ENCODE measurements at places on chromosomes 3 and 15. TPM values are rescaled to one million over a fixed set of nuclear protein-coding genes. Genes with fewer than 3 reads are reported as not detected.

- DNase-seq: no peak
These were observed 5.8 kb upstream of the RAD51 start for GRCh38 chr15:40688932-40689799.

GRCh38 chr15:33968224-33968623 lies at the start of gene CHRM5:
TSS of gene CHRM5 (plus strand) at chr15:33968497. CDS start at chr15:34062718, 94,221 bp downstream.
- DNase-seq: no peak

- peak; percentile 85 for DNase-seq
These were observed 46.5 kb downstream of the PTPN9 start for GRCh38 chr15:75532413-75533250.

GRCh38 chr3:108887121-108887520 lies 64.5 kb downstream of the TRAT1 start:
- DNase-seq: no peak

GRCh38 chr3:188568736-188569135 lies 414.8 kb downstream of the LPP start:
- DNase-seq: no peak

- DNase-seq: no peak
These were observed 165.1 kb upstream of the STAC start for GRCh38 chr3:36215241-36215640.

GRCh38 chr3:94036909-94037507 lies 8.6 kb upstream of the STX19 start:
- DNase-seq: no peak

DNA sequence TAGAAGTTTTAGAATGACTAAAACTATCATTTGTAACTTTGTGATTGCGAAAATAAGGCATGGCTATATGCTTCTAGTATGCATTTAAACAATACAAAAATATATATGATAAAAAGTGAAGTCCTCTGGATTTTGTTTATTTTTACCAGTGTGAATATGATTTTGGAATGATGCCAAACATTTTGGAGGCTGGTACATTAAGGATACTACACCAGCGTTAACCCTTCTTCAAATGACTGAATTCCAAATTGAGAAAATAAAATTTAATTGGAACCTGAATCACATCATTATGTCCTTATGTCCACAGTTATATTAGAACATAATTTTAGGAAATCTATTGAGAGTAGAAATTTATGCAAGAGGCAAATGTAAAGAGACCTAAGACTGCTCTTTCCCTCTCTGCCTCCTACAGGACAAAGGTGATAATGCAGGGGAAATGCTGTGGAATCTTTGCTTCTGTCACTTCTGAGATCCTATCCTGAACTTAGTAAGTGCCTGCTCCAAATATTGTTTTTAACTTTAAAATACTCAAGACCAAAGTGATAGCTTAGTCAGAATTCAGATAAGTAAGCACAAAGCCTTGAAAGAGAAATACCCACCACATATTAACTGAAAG lies 121.1 kb upstream of the NANOGP8 start:
- no peak for DNase-seq

DNA sequence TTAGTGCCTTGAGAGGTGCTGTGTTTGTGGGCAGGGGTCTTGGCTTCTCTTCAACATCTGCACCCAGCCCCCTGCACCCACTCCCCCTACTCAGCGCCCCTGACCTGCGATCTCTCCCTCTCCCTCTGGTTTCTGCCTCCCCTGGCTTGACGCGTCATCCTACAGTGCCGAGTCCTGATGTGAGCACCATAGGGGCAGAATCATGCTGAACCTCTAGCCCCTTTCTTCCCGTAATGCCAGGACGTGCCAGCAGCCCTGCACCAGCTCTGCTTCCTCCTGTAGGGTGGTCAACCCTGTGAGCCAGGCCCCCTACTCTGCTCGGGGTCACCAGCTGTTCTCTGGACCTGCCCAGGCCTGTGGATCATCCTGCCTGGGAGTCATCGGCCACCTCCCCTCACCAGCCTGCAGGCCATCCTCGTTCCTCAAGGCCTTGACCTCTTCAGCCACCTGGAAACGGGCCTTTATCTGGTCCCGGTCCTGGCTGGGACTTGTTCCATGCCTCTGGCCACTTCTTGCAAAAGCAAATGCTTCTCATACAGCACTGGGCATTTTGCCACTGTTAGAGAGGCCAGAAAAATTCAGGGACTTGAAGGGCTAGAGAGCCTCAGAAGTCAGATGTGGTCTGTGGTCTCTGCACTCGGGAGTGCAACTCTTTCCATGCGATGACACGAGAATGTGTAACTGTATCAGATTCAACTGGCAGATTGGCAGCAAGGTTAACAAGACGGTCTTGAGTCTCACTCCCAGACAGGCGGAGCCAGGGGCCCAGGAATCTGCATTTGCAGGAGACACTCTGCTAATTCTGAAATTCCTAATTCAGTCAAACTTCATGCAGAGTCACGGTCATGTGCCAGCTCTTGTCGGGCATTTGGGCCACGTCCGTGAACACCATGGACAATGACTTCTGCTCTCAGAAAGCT lies 16.7 kb upstream of the KLF15 start:
- no peak for DNase-seq

GRCh38 chr3:11186771-11187191 lies 32.5 kb downstream of the HRH1 start:
- no peak for DNase-seq

DNA sequence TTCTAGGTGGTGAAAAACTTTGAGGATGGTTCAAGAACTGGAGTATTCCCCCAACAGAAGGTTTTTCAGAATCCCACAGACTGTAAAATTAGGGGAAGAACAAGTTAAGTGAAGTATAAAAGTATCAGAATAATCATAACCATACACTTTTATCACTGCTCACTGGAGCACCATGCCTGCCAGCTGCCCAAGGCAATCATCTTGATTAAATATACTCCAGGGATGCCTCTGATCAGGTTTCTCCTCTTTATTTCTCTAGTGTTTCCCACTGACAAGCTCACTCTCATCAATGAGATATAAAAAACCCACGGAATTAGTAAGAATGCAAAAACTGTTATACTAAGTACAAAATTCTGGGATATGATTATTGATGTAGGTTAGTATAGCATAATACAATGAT lies 108.0 kb downstream of the STAG1 start:
- no peak for DNase-seq

GRCh38 chr15:70212286-70212962 lies 114.7 kb upstream of the TLE3 start:
- no peak for DNase-seq

DNA sequence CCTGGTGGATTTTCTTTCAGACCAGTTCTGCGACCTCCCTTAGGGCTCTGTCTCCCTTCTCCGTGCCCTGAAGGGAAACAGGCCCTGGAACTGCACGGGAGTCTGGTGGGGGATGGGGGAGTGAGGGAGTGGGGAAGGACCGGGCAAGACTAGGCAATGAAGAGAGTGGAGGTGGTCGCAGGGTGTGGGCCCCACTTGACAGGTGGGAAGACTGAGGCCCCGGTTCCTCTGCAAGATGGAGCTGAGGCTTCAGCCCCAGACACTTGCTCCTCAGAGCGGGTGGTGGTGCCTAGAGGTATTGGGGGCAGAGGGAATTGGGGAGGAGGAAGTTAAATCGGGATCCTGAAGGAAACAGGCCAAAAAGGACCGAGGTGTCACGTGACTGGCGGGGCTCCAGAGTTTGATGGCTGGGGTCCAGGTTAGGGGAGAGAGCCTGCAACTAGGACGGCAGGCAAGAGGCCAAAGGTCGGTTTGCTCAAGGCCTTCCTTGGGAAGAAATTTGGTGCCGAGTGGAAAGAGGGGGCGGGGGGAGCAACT lies 597 bp upstream of the CAMK1 start:
- DNase-seq: peak; percentile 92

DNA sequence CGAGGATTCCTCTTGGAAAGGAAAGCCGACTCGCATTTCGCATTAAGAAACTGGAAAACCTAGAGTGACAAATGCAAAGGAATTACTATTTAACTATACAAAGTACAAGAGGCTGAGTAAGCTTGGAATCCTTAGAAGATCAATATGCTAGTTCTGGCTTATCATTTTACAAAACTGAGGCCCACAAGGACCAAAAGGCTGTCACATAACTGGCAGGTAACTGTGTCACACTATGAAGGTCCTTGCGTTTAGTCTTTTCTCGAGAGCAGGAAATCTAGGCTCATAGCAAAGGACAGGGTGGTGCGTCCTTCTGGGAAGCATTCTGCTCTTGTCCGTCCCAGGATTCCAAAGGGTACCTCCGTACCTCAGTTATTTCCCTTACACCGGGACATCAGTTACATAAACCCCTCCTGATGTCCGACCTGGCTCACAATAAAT lies 629 bp downstream of the RPL24 start:
- no peak for DNase-seq

Gene AGBL1
- total RNA-seq: not detected

Gene ATP1B3
- 24.1 TPM for total RNA-seq

DNA sequence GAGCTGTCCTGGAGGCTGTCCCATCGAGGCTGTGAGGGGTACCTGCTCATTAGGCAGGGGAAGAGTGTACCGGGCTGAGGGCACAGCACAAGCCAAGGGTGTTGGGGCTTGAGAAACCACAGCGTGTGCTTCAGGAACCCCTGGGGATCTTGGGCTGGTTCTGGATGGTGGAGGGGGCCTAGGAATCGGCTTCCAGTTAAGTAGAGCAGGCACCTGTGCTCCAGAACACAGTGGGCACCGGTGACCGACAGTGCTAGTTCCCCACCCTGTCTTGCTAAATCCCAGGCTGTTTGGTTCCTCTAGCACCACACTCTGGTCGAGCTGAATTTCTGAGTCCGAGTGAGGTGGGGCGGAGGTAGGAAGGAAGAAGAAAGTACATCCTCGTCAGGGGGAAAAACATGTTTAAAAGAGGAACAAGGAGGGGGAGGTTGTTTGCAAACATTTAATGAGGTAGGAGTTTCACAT lies 29.1 kb downstream of the SLC6A6 start:
- DNase-seq: no peak

DNA sequence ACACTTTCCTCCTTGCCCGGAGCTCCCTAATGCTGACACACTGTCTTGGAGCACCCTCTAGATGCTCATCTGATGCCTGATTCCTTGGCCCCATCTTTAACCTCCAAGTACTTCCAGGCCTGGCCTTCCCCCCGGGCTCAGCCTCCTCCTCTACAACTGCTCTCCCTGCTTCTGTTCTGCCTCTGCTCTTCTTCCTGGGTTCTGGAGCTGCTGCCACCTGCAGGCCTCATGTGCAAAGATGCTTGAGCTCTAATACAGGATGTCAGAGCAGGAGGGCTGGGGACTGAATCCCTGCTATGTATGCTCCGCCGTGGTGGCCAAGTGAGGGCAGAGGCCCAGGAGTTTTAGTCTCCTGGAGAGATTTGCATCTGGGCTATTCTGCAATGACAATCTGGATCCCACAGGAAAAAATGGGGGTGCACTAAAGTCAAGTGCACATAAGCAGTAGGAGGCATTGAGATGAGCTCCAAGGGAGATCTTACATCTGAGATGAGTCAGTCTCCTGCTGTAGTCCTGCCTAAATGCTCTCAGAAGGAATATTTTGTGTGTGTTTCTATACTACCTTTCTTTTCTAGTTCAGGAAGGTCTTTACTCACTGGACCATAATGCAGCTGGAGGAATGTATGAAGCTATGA lies 296.3 kb downstream of the UACA start:
- peak; percentile 35 for DNase-seq

GRCh38 chr15:35481992-35482391 lies 64.0 kb downstream of the DPH6 start:
- no peak for DNase-seq

- no peak for DNase-seq
These were observed 5.9 kb downstream of the ARHGEF3 start for GRCh38 chr3:56795829-56796185.

DNA sequence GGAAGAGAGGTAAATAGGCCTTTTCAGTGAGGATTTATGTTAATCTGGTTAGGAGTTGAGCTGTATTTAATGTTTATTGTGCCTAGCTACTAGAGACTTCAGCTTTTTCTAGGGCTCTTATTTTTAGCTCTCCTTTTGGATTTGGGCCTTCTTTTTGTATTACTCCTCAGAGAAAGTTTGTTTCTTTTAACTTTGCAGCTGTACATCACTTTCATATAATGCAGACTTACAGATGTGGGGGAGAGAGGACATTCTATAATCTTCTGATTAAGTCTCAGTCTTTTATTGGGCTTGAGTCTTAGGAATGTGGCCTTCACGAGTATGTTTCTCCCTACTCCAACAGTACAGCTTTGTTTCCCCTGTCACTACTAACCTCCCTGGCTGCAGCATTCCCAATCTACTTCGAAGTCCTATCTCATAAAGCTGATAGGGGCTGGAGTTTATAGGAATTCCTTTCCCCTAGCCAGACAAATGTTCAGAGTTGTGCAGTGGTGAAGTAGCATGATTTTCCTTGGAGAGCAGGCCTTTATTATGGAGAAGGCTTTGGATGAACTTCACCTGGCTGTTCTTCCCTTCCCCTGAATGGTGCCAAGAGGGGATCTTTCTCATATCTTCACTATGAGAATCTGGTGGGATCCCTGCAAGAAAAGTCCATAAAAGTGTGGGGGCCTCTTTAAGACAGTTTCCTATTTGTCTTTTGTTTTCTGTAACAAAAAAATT lies 82.2 kb upstream of the CBLB start:
- no peak for DNase-seq

Gene RHOV
- total RNA-seq: not detected

- no peak for DNase-seq
These were observed 75.8 kb downstream of the AAGAB start for GRCh38 chr15:67178569-67179210.
